A549 treated with Hydrocortisone at 1 μM for 4 hours (cell line): ENCODE measurements at places on chromosomes 13 and 19. TPM values are rescaled to one million over a fixed set of nuclear protein-coding genes. Genes with fewer than 3 reads are reported as not detected.

Gene SYNE4
- 0.18 to 0.29 TPM (median 0.22 TPM) in 5 replicates for total RNA-seq

Gene SYCN
- total RNA-seq, result not detected in 5 replicates

Gene GPR180
- total RNA-seq, result 2.6 to 3.8 TPM (median 3.4 TPM) in 5 replicates

Gene MYH14
- total RNA-seq, result 5.4 to 6.5 TPM (median 6.2 TPM) in 5 replicates

Gene AMER2
- not detected in 5 replicates for total RNA-seq

Gene ZNF85
- 0.07 to 0.32 TPM (median 0.16 TPM) in 4 of 5 replicates, not detected in the other for total RNA-seq

Gene LIN7B
- 4.7 to 7.9 TPM (median 6.9 TPM) in 5 replicates for total RNA-seq

Gene CLC
- 0.18 TPM in 1 of 5 replicates, not detected in the others for total RNA-seq

Gene NANOS3
- 1.0 to 4.3 TPM (median 2.9 TPM) in 5 replicates for total RNA-seq

Gene TJP3
- 0.39 to 0.69 TPM (median 0.56 TPM) in 5 replicates for total RNA-seq
